ENCODE measurements at places on chromosomes 2 and 18.

GRCh38 chr2:189076572-189076971, 102.4 kb downstream of the COL3A1 start:
- no peak for DNase-seq

DNA sequence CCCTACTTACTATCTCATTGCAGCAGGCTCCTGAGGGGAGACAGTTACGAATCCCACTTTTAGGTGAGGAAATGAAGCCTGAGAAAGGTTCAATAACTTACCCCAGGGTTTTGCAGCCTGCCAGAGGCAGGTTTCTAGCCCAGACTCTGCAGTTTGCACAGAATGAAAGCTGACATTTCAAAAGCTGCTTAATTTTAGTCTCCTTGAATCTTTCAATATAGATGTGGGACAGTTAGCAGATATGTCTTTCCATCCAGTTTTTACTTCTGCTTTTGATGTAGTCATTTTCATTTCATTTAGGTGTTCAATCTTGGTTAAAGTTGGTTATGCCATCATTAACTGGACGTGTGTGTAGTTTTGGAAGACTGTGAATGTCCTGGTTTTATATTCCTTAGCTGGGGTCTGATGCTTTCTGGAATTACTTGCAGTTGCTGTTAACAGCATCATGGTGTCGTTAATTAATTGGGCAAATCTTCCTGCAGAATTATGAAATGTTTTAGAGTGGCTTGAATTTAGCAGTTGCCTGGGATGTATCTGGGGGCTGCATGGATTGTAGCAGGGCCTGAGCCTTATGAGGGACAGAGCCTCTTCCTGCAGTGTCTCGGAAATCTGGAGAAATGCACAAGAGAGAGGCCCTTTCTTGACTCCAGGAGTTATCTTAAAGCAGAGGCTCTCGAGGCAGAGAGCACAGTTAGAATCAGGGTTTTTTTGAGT, 100.8 kb downstream of the ZNF532 start:
- DNase-seq = no peak

GRCh38 chr2:199936554-199936953, 18.7 kb downstream of the TYW5 start:
- no peak for DNase-seq

DNA sequence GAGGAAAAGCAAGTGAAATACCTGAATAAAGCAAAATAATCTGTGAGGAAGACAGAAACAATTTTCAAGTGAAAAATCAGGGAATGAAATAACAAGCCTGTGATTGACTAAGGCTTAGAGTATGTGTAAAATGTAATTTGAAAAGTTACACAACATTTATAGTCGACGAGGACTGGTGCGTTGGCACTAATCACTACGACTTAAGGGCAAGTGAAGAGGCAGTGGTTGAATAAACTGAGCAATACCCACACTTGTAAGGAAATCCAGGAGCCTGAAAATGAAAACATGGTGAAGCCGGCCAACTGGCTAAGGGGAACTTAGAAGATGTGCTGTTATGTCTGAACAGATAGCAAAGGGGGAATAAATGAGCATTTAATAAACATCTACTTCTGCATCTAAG, 13.4 kb downstream of the DOK1 start:
- no peak for DNase-seq

GRCh38 chr2:119694845-119695521, 16.0 kb downstream of the TMEM177 start:
- no peak for DNase-seq

DNA sequence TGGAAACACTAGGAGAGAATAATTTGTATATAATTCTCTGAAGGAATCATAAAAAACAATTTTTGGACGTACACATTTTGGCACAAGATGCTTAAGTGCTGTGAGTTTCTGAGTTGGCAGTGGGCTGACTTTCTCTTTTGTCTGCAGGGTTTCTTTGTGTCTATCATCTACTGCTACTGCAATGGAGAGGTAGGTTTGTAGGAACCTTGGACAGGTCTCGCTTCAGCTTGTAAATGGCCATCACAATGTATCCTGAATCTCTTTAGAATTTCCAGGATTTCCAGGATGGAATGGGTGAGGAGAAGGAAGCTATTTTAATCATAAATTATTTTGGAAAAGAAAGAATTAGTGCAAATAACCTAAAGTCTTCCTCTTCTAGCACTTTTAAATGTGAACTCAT, 83.9 kb downstream of the PTH2R start:
- no peak for DNase-seq

DNA sequence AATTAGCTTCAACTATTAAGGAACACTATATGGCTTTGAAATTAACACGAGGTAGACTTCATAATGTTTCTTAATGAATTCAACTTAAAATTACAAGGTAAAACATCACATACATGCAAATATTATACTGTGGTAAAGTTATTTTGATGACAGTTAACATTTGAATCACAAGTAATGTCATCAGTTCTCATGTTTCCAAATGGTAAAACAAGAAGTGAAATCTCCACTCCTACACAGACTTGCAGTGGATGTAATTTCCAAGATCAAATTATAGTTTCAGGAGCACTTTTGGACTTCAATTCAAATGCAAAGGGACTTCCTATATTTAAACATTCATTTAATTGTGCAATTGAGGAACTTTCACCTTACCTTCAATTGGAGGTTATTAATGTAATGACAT, 39.1 kb downstream of the C18orf54 start:
- DNase-seq = no peak

DNA sequence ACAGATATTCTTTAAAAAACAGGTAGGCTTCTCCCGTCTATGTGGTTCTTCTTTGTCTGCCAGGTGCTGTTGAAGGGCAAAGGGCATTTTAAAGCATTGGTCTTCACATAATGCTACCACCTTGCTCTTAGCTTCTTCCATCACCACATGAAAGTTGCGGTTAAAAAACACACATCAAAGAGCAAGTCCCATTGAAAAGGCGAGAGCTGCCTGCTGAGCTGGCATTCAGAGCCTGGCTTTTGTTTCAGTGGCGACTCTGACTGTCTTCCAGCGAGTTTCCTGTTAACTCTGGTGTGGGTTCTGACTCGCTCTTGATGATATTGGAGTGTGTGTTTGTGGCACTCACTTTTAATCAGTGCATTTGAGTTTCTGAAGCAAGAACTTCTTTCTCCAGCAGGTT, 624.9 kb upstream of the FANCL start:
- DNase-seq = peak; percentile 31

GRCh38 chr2:235911633-235912233, 256.5 kb downstream of the GBX2 start:
- DNase-seq = no peak

- DNase-seq = no peak
Observed at GRCh38 chr18:76580288-76580962, 85.4 kb upstream of the ZNF516 start.

DNA sequence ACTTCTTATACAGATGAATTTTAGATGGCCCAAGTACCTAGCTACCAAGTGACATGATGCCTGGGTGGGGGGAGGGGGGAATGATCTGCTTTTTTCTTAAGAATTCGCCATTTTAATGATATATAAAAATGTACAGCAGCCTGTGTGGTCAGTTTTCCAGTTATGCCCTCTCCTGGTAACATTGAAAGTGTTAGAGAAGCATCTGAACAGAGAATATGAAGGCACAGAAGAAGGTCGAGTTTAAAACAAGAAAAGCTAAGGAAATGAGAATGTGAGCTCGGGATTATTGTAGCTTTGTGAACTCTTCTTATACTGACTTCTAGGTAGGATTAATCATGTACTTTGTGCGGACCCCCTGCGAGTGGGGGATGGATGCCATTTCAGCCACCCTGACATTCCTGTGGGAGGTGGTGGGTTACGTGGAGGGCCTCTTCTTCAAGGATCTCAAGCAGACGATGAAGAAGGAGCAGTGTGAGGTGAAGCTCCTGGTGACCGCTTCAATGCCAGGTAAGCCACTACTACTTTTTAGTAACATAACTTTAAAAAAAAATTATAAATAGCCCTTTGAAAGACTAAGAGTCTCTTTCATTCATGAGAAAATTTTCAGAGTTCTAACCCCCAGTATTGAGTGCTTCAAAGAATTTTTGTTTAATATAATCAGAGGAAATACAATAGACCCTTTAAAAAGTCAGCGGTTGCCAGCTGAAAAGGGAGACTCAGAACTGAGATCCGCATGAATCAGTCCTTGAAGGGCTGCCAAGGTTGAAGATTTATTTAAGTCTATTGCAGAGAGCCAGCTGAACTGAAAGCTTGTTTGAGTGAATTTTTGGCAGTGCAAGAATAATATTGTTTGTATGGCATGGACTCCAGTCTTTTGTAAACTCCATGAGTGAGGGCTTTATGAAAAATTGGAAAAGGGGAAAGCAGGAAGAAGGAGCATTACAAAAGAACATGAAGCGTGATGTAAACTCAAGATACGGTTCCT, 68.6 kb upstream of the RPE start:
- no peak for DNase-seq

GRCh38 chr2:48707466-48707865, 48.1 kb downstream of the LHCGR start:
- no peak for DNase-seq

GRCh38 chr2:69801745-69802290, 27.6 kb upstream of the GMCL1 start:
- DNase-seq = no peak

- DNase-seq = no peak
Observed at GRCh38 chr2:26668856-26669750, 23.4 kb upstream of the KCNK3 start.

DNA sequence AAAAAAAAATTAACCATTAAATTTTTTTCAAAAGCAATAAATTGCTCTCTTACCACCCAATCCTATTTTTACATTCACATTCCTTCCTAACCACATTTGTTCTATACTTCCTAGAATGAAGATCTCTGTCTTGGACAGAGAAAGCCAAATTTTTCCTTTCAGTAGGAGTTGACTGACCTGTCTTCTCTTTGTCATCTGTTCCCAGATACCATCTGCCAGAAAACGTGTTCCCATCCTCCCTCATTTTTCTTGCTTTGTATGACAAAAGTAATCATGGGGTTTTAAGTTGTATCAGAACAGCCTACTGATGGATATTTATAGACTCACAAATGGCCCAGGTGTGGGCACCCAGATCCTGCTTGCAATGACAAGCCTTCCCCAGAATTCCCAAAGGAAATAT, 182.1 kb downstream of the CYP26B1 start:
- DNase-seq = no peak

DNA sequence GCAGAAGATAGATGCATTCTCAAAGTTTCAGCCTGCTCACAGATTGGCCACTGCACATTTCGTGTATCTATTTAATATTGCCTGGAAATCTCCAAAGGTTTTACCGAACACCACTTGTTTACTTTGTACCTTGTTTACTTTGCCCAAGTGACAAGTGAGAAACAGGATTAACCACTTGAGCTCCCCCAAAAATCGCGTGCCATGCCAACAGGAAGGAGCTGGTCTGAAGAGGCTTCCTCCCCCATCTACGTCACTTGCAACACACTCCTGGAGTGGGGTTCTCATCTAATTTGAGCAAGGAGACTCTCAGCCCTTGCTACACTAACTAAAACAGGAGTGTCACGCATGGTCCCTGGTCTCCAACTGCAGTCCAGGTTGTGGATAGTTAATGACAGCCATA, 212.5 kb upstream of the TMEM200C start:
- DNase-seq = no peak

DNA sequence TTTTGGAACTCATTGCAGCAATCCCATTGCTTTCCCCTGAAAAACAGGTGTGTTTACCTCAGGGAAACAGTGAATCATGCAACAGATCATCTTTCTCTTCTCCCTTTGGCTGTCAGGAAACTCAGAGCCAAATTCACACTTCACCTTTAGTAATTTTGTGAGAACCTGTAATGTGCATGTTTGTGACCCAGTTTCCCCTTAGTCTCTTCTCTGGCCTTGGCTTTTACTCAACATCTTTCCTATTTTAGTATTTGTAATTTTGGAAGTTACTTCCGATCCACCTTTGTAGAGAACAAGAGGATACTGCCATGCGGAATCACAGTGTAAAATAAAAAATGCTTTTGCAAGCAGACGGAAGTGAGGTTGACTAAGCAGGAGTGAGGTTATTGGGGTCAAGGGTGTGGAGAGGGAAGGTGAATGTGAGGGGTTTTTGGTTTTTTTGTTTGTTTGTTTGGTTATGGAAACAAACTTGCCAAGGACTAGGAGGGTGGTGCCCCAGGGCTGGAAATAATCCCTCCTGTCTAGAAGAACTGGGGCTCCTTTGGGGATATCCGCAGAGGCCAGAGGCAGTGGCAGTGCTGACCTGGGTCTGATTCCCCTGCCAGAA, 14.0 kb downstream of the ASPRV1 start:
- DNase-seq = no peak

DNA sequence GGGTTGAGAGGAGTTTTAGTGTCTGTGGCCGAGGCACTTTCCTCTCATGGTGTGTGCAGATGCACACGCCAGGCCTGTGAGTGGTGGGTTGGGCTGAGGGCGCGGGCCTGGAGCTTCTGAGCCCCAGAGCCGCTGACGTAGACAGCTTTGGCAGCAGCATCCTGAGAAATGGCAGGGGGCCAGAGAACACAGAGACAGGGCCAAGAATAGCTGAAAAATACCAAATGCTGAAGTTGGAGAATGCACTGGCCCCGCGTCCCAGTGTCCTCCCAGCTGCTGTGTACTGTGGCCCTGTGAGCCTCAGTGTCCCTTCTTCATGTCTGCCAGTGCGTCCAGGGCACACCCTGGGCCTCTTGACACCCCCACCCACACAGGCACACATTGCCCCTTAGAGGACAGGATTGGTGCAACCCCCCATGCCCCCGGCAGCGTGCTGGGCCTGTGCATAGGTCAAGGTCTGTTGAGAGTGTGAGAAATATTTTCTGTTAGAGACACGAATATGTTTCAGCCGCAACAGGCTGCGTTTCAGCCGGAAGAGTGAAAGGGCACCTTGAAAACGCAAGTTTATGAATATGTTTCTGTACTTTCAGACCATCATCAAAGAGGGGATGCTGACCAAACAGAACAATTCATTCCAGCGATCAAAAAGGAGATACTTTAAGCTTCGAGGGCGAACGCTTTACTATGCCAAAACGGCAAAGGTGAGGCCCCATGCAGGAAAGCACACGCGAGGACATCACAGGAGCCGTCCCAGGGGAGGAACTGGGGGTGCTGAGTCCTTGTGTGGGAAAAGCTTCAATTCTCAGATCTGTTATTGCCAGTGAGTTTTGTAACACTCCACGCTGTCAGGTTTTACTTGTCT, 33.6 kb downstream of the DGKD start:
- no peak for DNase-seq

- DNase-seq = no peak
Observed at GRCh38 chr2:240720686-240721595, 29.3 kb downstream of the AQP12A start.

GRCh38 chr2:14288016-14288415, 344.5 kb upstream of the LRATD1 start:
- DNase-seq = no peak

- DNase-seq = no peak
Observed at GRCh38 chr2:158637357-158637756, 157.8 kb upstream of the DAPL1 start.

Measured in activated CD8-positive, alpha-beta T cell treated with anti-CD3 and anti-CD28 coated beads for 36 hours (primary cell).